ENCODE measurements at places on chromosomes 11 and 22.

- H3K27me3 ChIP-seq: no peaks in the 10 kb centered on the region
- H3K4me3 ChIP-seq: no peak overlapping the region
- peaks cover 14% of the 10 kb centered on the region for H3K36me3 ChIP-seq
- peaks cover 31% of the 10 kb centered on the region for H3K4me1 ChIP-seq
- peak overlapping the region; percentile 67 for H3K27ac ChIP-seq
Observed at GRCh38 chr11:77710358-77710757, 72.8 kb upstream of the CLNS1A start.

DNA sequence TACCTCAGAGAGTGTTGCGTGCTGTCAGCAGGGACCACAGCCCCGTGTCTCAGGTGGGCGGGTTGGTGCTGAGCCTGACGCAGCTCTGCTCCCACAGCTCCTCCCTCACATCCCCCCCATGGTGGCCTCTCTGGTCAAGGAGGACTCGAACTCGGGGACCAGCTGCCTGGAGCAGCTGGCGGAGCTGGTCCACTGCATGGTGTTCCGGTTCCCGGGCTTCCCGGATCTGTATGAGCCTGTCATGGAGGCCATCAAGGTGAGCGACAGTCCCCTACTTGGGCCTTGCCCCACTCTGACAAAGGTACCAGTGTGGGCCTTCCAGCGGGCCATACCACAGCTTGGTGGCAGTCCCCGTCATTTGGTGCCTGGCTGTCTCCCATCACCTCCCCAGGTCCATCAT, 11.8 kb downstream of the USP35 start:
- DNase-seq: no peak
- no peak overlapping the region for H3K27ac ChIP-seq
- no peak overlapping the region for H3K4me3 ChIP-seq
- no peaks in the 10 kb centered on the region for H3K27me3 ChIP-seq

DNA sequence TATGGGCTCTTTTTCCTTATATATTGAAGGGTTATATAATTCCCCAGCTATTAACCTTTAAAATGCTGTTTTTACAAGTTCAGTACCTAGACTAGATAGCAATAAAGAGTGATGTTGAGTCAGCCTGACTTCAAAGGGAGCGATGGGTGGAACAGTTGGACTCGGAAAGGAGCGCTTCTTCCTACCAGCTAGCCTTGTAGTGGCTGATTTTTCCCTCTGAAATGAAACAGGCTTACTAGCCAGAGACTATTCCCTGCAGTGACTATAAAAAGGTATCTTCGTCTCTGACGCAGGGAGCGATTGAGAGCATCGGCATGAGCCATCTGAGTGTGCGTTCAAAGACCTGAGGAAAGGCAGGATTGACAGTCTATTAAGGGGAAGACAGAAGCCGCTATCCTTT, 66.0 kb upstream of the GRAMD1B start:
- peaks cover 86% of the 10 kb centered on the region for H3K27me3 ChIP-seq
- H3K4me1 ChIP-seq: no peaks in the 10 kb centered on the region
- DNase-seq: no peak
- no peaks in the 10 kb centered on the region for H3K36me3 ChIP-seq

GRCh38 chr22:44130076-44130711, 50.5 kb upstream of the PARVG start:
- DNase-seq: no peak
- H3K27ac ChIP-seq: no peak overlapping the region
- no peaks in the 10 kb centered on the region for H3K36me3 ChIP-seq

DNA sequence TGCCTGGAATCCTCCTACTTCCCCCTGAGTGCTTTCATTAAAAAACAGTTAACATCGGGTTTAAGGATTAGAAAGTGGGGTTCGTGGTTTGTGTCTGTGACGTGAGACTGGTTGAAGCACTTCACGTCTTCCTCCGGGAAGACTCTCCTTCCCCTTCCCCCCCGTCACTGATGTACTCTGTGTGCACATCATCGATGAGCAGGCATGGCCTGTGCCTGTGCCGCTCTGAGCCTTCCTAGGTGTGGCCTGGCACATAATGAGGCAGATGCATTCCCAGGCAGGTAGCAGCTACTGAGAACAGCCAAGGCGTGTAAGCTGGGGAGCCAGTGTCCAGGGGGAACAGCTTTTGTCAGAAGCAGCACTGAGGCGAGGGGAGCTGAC, 93.8 kb downstream of the BCR start:
- H3K27ac ChIP-seq: no peak overlapping the region
- H3K4me3 ChIP-seq: no peak overlapping the region
- H3K36me3 ChIP-seq: peaks cover 41% of the 10 kb centered on the region

GRCh38 chr11:61985869-61986268, 18.4 kb upstream of the FTH1 start:
- no peak overlapping the region for H3K27ac ChIP-seq
- H3K36me3 ChIP-seq: peaks cover 7% of the 10 kb centered on the region
- peak overlapping the region; percentile 1 for H3K4me3 ChIP-seq
- DNase-seq: no peak
- H3K27me3 ChIP-seq: no peaks in the 10 kb centered on the region
- peaks cover 10% of the 10 kb centered on the region for H3K4me1 ChIP-seq

- no peaks in the 10 kb centered on the region for H3K27me3 ChIP-seq
- no peak for DNase-seq
- H3K36me3 ChIP-seq: no peaks in the 10 kb centered on the region
- no peak overlapping the region for H3K27ac ChIP-seq
- no peaks in the 10 kb centered on the region for H3K4me1 ChIP-seq
Observed at GRCh38 chr11:89495951-89496350, 4.8 kb upstream of the NOX4 start.

DNA sequence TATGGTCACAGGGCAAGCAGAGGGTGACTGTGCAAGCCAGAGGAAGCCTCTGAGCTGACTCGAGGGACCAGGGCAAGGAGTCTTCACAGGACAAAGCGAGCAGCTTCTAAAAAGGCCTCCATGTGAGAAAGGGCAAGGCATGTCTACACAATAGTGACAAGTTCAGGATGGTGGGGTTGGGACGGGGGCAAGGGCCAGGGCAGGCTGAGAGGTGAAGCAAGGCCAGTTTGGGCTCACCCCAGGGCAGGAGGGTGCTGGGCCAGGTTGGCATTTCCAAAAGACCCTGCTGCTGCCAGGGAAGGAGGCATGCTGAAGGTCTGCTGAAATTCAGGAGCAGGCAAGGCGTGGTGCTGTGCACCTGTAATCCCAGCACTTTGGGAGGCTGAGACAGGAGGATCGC, 12.3 kb upstream of the CABP7 start:
- H3K27me3 ChIP-seq: peaks cover 64% of the 10 kb centered on the region
- no peak overlapping the region for H3K27ac ChIP-seq
- peaks cover 9% of the 10 kb centered on the region for H3K4me1 ChIP-seq

- H3K36me3 ChIP-seq: peaks cover 21% of the 10 kb centered on the region
- no peak for DNase-seq
- H3K4me3 ChIP-seq: no peak overlapping the region
- H3K27me3 ChIP-seq: no peaks in the 10 kb centered on the region
Observed at GRCh38 chr11:128468111-128468510, 119.2 kb downstream of the ETS1 start.

- no peak overlapping the region for H3K27ac ChIP-seq
- no peak for DNase-seq
- H3K4me1 ChIP-seq: peaks cover 31% of the 10 kb centered on the region
- H3K36me3 ChIP-seq: peaks cover 27% of the 10 kb centered on the region
- no peak overlapping the region for H3K4me3 ChIP-seq
Observed at GRCh38 chr11:1824221-1825038, 10.4 kb upstream of the SYT8 start.

- no peaks in the 10 kb centered on the region for H3K27me3 ChIP-seq
- peaks cover 26% of the 10 kb centered on the region for H3K36me3 ChIP-seq
- H3K27ac ChIP-seq: peak overlapping the region; percentile 75
- H3K4me1 ChIP-seq: peaks cover 61% of the 10 kb centered on the region
Observed at GRCh38 chr11:35235936-35236666, 97.1 kb downstream of the CD44 start.

GRCh38 chr11:20584093-20584774, 15.2 kb upstream of the SLC6A5 start:
- no peaks in the 10 kb centered on the region for H3K36me3 ChIP-seq
- H3K4me3 ChIP-seq: no peak overlapping the region
- no peak overlapping the region for H3K27ac ChIP-seq
- DNase-seq: no peak
- H3K4me1 ChIP-seq: no peaks in the 10 kb centered on the region

DNA sequence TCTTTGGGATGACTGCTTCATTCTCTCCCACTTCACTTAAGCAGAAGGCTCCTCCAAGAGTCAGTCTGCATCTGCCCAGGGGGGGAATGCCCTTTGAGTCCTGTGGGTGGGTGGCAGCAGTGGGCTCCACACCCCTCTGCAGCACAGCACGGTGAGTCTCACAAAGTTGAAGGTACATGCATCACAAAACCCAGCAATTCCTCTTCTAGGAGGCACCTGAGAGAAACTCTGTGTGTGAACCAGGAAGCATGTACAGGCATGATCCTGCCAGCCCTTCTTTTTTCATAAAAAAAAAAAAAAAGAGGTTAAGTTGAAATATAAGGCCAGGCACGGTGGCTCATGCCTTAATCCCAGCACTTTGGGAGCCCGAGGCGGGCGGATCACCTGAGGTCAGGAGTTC, 87.2 kb downstream of the MYO18B start:
- H3K4me1 ChIP-seq: no peaks in the 10 kb centered on the region
- peaks cover 80% of the 10 kb centered on the region for H3K27me3 ChIP-seq
- no peaks in the 10 kb centered on the region for H3K36me3 ChIP-seq
- no peak for DNase-seq
- no peak overlapping the region for H3K4me3 ChIP-seq

GRCh38 chr11:108226036-108226435, 3.2 kb downstream of the ATM start:
- H3K27ac ChIP-seq: no peak overlapping the region
- peaks cover 2% of the 10 kb centered on the region for H3K4me1 ChIP-seq
- H3K36me3 ChIP-seq: no peaks in the 10 kb centered on the region
- DNase-seq: no peak

DNA sequence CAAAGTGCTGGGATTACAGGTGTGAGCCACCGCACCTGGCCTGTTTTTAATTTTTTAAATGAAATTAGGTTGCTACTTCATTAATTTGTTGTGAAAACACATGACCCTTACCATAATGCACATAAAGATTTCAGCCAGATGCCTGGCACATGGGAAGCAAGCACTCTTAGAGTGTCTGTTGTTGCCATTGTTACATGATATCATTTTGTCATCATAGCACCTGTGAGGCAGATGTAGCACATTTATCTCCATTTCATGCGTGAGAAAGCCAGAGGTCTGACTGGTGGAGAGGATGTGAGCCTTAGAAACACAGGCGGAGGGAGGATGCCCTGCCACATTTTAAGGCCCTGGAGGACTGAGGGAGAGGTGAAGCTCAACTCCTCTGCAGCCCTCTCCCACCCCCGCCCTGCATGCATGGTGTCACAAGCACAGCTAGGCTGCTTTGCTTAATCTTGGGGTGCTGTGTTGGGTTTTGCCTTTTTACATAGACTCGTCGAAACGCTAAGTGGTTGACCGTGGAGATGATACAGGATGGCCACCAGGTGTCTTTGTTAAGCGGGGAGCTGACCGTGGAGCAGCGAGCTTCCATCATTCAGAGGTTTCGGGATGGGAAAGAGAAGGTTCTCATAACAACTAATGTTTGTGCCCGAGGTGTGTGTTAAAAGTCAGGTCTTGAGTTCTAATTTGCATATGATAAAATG, 14.0 kb downstream of the DDX25 start:
- no peaks in the 10 kb centered on the region for H3K36me3 ChIP-seq
- H3K27ac ChIP-seq: no peak overlapping the region
- H3K4me1 ChIP-seq: peaks cover 9% of the 10 kb centered on the region
- DNase-seq: no peak
- no peak overlapping the region for H3K4me3 ChIP-seq
- H3K27me3 ChIP-seq: peaks cover 50% of the 10 kb centered on the region

GRCh38 chr11:66131937-66132632, 62.0 kb downstream of the PACS1 start:
- no peak for DNase-seq
- H3K36me3 ChIP-seq: peaks cover 5% of the 10 kb centered on the region
- no peak overlapping the region for H3K27ac ChIP-seq

DNA sequence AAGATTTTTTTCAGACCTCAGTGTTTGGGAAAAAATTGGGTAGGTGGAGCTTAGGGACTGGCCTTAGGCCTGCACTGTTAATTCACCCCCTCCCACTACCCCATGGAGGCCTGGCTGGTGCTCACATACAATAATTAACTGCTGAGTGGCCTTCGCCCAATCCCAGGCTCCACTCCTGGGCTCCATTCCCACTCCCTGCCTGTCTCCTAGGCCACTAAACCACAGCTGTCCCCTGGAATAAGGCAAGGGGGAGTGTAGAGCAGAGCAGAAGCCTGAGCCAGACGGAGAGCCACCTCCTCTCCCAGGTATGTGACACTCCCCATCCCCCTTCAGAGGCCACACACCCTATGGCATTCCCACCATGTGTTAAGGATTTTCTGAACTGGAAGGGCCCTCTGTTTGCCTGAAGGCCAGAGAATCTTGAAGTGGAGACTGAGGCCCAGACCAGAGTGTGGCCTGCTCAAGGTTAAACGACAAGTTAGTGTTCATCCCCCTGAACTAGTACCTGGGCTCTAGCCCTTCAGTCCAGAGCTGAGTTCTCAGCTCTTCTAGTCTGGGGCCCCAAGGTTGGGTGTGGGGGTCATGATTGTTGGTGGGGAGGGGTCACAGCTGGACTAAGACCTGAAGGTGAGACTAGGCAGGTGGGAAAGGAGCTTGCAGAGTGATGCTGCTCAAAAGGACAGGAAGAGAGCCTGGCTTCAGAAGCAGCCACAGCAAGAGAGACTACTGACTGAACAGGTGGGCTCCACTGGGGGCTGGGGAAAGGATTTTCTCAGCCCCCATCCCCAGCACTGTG, 2.3 kb upstream of the FOLR1 start:
- peaks cover 9% of the 10 kb centered on the region for H3K4me1 ChIP-seq
- no peak overlapping the region for H3K4me3 ChIP-seq
- H3K36me3 ChIP-seq: no peaks in the 10 kb centered on the region
- H3K27ac ChIP-seq: no peak overlapping the region
- DNase-seq: no peak
- H3K27me3 ChIP-seq: no peaks in the 10 kb centered on the region

DNA sequence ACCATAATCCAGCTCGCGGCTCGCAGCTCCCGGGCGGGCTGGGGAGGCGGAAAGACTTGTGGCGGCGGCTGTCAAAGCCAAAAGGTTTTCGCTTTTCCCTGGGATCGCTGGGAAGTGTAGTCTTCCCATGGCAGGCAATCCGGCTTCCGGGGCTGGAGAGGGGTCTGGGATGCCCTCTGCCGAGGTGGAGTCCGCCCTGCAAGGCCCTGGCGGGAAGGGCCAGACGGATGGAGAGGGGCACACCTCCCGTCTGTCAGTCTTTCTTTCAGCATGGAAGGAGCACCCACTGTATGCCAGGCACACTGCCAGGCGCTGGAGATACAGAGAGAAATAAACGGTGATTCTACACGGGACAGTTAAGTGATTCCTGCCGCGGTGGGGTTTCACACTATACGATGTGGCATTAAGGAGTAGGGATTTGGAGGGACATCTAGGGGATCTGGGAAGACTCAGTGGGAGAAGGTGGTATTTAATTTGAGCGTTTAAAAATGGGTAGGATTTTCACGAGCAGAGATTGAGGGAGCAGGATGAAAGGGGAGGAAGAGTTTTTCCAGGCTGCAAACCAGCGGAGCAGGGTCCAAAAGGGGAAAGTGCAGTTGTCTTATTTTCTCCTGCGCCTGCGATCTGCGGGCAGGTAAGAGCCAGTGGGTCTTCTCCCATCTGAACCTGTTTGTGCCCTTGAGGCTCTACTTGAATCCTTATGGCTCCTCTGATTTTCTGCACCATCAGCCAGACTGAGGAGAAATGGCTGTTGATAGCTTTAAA, at the start of gene BACE1:
Gene BACE1, minus strand, starts transcription at position 60 of the 765 bp plus-strand sequence. CDS start 461 bp downstream, outside the sequence.
- H3K36me3 ChIP-seq: peaks cover 12% of the 10 kb centered on the region
- no peak within 1 kb of the TSS for H3K27ac ChIP-seq
- peak within 1 kb of the TSS; percentile 67 for H3K4me3 ChIP-seq
